ENCODE measurements at places on chromosomes 2 and 18. TPM values are rescaled to one million over a fixed set of nuclear protein-coding genes. Genes with fewer than 3 reads are reported as not detected.

GRCh38 chr2:59004621-59005020 is 763.5 kb upstream of the FANCL start:
- no peaks in the 10 kb centered on the region for H3K36me3 ChIP-seq
- no peak overlapping the region for H3K4me3 ChIP-seq
- no peak for DNase-seq

DNA sequence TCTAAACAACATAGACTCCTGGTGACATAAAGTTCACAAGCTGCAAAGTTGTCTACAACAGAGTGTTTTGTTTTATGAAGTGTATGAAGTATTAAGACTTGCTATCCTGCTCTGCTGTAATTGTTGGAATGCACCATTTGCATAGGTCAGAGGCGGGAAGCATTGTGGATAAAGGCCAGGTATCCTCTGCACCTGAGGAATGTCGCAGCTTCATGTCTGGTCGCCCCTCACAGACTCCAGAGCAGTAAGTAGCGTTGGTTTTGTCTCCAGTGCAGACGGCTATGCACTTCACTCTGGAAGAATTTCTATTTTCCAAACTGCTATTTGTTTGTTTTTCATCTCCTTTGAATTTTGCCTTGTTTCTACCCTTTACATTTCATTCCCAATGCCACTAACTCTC is 63.1 kb downstream of the UNC80 start:
- no peaks in the 10 kb centered on the region for H3K27me3 ChIP-seq
- no peak overlapping the region for H3K27ac ChIP-seq
- DNase-seq = no peak
- no peak overlapping the region for H3K4me3 ChIP-seq

- H3K4me3 ChIP-seq = no peak overlapping the region
- DNase-seq = no peak
- H3K36me3 ChIP-seq = no peaks in the 10 kb centered on the region
Observed at GRCh38 chr18:58787536-58788149, 77.0 kb upstream of the ZNF532 start.

GRCh38 chr2:19838616-19839015 is 63.2 kb downstream of the TTC32 start:
- no peak overlapping the region for H3K4me3 ChIP-seq
- H3K4me1 ChIP-seq = no peaks in the 10 kb centered on the region
- no peaks in the 10 kb centered on the region for H3K36me3 ChIP-seq
- no peak overlapping the region for H3K27ac ChIP-seq
- peaks cover 32% of the 10 kb centered on the region for H3K27me3 ChIP-seq
- no peak for DNase-seq

- H3K36me3 ChIP-seq = no peaks in the 10 kb centered on the region
- H3K4me3 ChIP-seq = peak overlapping the region; percentile 88
Observed at GRCh38 chr2:238231251-238231793, 8.5 kb downstream of the HES6 start.

GRCh38 chr18:40577239-40577980 is 1377.6 kb upstream of the PIK3C3 start:
- H3K4me3 ChIP-seq = no peak overlapping the region
- no peaks in the 10 kb centered on the region for H3K36me3 ChIP-seq
- H3K27me3 ChIP-seq = no peaks in the 10 kb centered on the region
- DNase-seq = no peak
- no peaks in the 10 kb centered on the region for H3K4me1 ChIP-seq
- H3K27ac ChIP-seq = no peak overlapping the region

- no peak overlapping the region for H3K27ac ChIP-seq
- no peak for DNase-seq
- no peak overlapping the region for H3K4me3 ChIP-seq
- H3K4me1 ChIP-seq = no peaks in the 10 kb centered on the region
- no peaks in the 10 kb centered on the region for H3K27me3 ChIP-seq
Observed at GRCh38 chr18:46820863-46821262, 64.0 kb upstream of the ST8SIA5 start.

DNA sequence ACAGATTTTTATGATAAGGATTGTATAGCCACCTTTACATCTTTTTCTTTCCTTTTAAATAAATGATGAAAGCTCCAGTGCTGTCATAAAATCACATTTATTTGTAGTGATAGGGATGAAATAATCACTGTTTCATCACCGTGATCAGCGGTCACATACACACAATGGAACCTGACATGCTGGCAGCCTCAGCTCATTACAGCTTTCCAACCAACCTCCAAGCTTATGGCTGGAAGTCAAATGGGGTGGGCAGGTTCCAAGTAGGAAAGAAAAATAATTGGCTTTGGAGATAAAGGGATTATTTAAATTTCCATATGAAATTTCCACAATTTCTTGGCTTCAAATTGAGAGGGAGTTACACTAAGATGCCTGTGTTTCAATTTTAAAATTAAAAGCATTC is 251.3 kb downstream of the PLCL1 start:
- H3K36me3 ChIP-seq = no peaks in the 10 kb centered on the region
- no peak overlapping the region for H3K4me3 ChIP-seq
- no peak for DNase-seq
- H3K27me3 ChIP-seq = peaks cover 3% of the 10 kb centered on the region

DNA sequence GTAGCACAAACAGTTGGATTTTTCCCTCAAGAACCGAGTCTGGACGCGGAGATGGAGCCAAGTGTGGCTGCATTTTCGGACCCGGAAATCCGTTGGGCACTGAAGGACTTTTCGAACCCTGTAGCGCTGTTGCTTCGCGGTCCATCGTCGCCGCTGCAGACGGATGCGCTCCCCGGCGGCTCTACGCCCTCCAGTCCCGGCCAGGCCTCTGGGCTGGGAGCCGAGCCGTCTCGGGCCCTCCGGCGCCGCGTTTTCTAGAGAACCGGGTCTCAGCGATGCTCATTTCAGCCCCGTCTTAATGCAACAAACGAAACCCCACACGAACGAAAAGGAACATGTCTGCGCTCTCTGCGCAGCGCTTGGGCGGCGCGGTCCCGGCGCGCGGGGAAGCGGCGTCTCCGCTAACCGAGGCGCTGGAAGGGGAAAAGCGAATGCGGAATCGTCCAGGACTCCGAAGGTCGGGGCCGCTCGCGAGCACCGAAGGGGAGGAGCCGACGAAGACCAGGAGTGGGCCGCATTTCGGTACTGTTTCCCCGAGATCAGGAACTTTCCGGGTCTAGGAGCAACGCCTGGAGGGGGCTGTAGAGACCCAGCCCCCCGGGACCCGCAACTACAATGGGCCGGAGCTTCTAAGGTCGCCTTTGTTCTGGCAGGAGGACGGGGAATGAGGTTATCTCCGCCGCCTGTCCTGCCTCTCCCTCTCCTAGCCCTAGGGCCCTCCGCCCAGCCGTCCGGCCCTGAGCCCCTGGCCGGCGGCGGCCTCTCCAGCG is 3.2 kb downstream of the EMX1 start:
- H3K27me3 ChIP-seq = peaks cover 73% of the 10 kb centered on the region
- peak; percentile 70 for DNase-seq
- H3K36me3 ChIP-seq = no peaks in the 10 kb centered on the region
- no peak overlapping the region for H3K27ac ChIP-seq

GRCh38 chr2:41400088-41400665 is 647.6 kb upstream of the PKDCC start:
- no peaks in the 10 kb centered on the region for H3K27me3 ChIP-seq
- no peak overlapping the region for H3K27ac ChIP-seq
- H3K36me3 ChIP-seq = no peaks in the 10 kb centered on the region

DNA sequence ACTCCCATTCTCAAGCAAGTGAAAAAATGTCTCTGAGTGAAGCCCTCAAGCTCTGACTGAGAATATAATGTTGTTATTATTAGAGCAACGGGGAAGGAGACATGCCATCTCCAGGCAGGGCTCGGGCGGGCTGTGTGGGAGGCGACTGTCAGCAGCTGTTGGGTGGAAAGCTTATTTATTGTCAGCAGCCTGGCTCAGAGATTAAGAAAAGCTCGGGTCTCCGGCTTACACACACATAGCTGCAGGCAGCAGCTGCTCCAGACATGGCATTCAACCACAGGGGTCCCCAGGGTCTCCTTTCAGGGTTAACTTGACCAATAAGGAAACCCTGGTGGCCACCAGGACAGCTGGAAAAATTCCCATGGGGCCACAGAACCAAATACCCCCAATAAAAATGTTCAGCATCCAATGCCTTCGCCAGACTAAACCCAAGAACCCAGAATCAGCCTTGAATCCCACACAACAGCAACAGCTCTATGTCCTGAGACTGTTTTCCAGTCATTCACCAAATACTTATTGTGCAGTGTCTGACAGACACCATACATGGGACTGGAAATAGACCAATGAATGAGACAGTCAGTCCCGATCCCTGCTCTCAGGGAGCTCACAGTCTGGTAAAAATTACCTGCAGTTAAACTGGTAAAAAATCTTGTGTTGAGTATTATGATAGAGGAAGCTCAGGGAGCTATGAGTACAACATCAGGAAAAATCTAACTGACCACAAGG is 70.5 kb upstream of the RTN4 start:
- H3K4me3 ChIP-seq = peak overlapping the region; percentile 29
- H3K36me3 ChIP-seq = peaks cover 4% of the 10 kb centered on the region
- H3K27me3 ChIP-seq = no peaks in the 10 kb centered on the region

DNA sequence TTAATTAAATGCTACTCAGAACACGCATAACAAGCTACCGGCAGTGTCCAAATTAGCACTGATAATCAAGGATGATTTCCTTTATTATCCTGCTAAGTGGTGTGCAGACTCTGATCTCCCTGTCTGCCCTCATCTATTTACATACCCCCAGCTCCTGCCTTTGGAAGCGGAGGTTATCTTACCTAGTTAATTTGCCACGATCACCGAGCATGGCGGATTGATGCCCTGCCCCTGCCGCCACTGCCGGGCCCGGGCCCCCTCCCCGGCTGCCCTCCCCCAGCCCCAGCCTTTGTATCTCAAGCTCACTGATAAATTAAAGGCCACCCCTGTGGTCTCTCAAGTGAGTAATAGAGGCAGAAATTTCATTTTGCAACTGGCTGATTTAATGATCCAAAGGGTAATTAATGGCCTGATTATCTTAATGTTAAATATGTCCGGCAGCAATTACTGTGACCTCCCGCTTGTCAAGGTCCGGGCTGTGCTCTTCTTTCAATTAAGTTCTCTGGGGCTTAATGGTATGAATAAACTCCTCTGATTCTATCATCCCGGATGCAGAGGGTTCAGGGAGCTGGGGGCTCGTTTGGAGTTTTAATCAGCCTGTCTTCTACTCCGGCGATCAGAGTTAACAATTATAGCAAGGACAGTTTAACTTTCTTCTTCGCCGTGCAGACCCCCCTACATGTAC is 113.4 kb downstream of the GBX2 start:
- no peak overlapping the region for H3K27ac ChIP-seq
- H3K36me3 ChIP-seq = peaks cover 20% of the 10 kb centered on the region
- no peak for DNase-seq
- H3K27me3 ChIP-seq = peaks cover 9% of the 10 kb centered on the region
- H3K4me1 ChIP-seq = peaks cover 39% of the 10 kb centered on the region

GRCh38 chr2:148273158-148273691 is 252.3 kb downstream of the MBD5 start:
- no peaks in the 10 kb centered on the region for H3K27me3 ChIP-seq
- DNase-seq = no peak
- no peak overlapping the region for H3K27ac ChIP-seq

GRCh38 chr18:80109676-80110078 is 615 bp downstream of the ADNP2 start:
- H3K4me3 ChIP-seq = peak overlapping the region; percentile 86
- peak overlapping the region; percentile 68 for H3K27ac ChIP-seq
- peaks cover 9% of the 10 kb centered on the region for H3K36me3 ChIP-seq
- no peak for DNase-seq

- no peaks in the 10 kb centered on the region for H3K36me3 ChIP-seq
- no peak overlapping the region for H3K27ac ChIP-seq
- peaks cover 12% of the 10 kb centered on the region for H3K27me3 ChIP-seq
- H3K4me1 ChIP-seq = no peaks in the 10 kb centered on the region
Observed at GRCh38 chr2:221671515-221671914, 99.4 kb upstream of the EPHA4 start.

GRCh38 chr18:54948350-54948837 is 10.9 kb downstream of the CCDC68 start:
- no peak overlapping the region for H3K4me3 ChIP-seq
- no peaks in the 10 kb centered on the region for H3K36me3 ChIP-seq
- peaks cover 8% of the 10 kb centered on the region for H3K4me1 ChIP-seq
- H3K27ac ChIP-seq = peak overlapping the region; percentile 36

GRCh38 chr2:85034158-85034557 is 63.2 kb downstream of the KCMF1 start:
- no peak overlapping the region for H3K27ac ChIP-seq
- H3K4me1 ChIP-seq = peaks cover 5% of the 10 kb centered on the region
- H3K36me3 ChIP-seq = peaks cover 40% of the 10 kb centered on the region
- H3K27me3 ChIP-seq = no peaks in the 10 kb centered on the region
- no peak for DNase-seq

INHA gene
- total RNA-seq = 1.3 TPM

LHCGR gene
- 0.92 TPM for total RNA-seq

STPG4 gene
- total RNA-seq = not detected

TRIM54 gene
- total RNA-seq = not detected

CDH19 gene
- total RNA-seq = 0.05 TPM

FECH gene
- total RNA-seq = 43.1 TPM

CRYBA2 gene
- total RNA-seq = 179 TPM

DTNA gene
- total RNA-seq = 8.6 TPM
